ENCODE measurements at places on chromosomes 5 and 9.
A peak's percentile ranks its signal among the peaks of the same experiment; 100 is the strongest.

DNA sequence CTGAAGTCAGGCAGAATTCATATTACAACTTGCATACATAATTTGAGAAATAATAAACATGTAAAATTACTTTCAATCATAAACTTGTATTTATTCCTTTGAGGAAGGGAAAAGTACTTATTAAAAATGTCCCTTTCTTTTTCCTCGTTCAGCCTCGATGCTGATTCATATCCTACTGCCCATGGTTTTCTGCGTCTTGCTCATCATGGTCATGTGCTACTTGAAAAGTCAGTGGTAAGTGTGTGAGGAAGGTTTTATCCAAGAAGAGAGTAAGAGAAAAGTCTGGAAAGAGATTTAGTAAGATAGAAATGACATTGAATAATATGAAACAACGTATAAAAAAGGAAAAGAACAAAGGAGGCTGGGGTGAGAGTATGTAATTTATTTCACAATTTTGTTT, 85.9 kb downstream of the OSMR start:
- no peak for DNase-seq

DNA sequence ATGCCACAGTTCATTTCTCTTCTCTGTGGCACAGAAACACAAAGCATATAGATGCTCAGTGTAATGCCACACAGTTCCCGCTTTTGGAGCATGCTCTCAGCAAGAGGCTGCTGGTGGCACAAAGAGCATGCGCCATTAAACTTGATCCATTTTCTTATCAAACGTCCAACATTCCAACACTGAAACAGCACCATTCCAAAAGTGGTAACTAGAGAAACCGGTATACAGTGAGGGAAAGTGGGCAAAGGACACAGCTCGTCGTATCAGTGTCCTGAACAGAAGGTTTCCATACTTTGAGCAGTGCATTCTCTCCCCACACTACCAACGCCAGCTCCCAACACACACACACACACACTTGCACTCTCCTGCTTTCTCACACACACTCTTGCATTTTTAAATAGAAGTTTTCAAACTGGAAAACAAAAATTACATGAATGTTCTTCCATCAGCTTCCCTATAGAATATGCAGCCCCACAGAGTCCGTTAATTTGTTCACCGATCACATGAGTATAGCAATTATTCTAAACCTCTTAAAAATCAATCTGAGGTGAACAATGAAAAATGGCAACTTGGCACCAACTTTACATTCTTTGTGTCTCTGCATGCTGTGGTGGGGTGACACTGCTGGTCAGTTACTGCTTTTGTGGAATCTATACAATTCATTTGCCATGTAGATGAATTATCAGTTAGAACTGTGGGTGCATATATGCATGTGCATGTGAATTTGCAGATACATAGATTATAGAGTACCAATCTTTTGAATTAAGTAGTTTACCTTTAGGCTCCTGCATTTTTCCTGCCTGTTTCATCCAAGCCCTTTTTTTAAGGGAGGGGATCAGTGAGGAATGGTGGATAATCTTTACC, 5.7 kb downstream of the NFIB start:
- peak; percentile 77 for DNase-seq

DNA sequence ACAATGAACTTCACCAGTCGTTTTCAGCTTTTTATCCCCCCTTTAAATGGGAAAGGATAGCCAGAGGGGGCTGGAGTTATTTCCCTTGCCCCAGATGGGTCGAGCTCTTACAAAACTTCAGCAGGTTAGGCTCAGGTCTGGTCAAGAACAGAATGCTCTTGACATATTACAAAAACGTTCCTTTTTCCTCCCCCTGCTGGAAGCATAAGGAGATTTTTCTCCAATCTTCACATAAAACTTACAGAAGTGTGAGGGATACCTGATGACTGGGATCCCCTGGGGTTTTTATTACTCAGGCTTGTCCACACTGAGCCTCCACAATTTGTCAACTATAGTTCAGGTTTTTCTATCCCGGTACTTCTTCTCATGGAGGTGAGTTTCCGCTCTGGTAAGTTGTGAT, 60.8 kb downstream of the CSF2 start:
- no peak for DNase-seq

DNA sequence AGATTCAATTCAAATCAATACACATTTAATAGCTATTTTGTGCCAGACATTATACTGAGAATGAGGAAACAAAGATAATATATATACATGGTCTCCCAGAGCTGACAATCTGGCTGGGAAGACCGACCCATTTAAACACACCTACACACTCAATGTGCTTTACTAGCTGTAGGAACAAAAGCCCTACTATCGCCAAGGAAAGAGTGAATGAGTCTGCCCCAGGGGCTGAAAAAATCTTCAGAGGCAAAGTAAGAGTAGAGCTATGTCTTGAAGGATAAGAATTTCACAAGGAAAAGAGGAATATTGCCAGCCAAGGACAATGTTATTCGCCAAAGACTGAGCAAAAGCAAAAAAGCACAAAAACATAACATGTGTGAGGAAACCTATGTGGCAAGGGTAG, 6.6 kb downstream of the PFDN1 start:
- DNase-seq, result no peak

DNA sequence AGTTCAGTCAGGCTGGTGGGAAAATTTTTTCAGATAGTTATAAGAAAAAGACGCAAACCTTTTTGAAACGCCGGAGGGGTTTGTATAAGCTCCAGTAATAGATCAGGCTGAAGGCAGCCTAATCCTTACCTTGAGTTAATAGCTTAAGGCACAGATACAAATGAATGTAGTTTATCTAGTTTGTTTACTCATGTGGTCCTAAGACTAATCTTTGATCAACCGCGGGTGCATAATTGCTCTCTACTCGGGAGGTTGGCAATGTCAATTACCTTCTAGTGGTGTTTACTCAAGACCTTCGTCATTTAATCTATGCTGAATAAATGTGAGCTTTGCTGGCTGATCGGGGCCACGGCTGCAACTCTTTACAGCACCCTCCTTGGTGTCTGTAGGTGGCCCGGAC, 665 bp upstream of the INSL4 start:
- peak; percentile 6 for DNase-seq

DNA sequence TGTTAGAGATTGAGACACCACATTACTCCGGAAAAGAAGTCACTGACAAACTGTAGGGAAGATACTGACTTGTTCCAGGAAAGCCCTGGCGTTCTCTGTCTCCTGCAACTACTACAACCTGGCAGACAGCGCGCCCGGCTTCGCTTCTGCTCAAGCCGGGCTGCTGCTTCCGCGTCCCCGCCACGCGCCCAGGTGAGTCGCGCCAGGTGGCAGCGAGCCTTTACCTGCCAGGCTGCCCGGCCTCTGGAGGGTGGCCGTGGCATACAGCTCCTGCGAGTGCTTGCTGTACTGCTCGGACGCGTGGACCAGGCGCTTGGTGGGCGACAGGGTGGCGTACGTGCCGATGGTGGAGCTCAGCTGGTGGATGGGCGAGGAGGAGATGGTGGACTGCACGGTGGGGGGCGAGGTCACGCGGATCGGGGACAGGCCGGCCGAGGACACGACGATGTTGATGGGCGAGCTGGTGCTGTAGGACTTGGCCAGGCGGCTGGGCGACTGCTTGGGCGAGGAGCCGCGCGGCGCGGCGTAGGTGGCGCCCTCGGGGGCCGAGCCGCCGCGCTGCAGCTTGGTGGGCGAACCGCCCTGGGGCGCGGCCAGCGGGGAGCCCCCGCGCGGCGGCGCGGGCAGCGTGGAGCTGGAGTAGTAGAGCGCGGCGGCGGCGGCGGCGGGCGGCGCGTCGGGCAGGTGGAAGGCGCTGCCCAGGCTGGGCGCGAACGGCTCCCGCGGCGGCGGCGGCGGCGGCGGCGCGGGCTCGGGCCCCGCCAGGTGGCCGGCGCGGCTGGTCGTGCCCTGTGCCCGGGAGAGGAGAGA, 519.6 kb downstream of the CTNND2 start:
- peak; percentile 89 for DNase-seq

- peak; percentile 17 for DNase-seq
These were observed at the start of gene CTSL for GRCh38 chr9:87725900-87726709. TSS of gene CTSL (plus strand) at chr9:87726119. CDS start at chr9:87727604, 1,485 bp downstream.

DNA sequence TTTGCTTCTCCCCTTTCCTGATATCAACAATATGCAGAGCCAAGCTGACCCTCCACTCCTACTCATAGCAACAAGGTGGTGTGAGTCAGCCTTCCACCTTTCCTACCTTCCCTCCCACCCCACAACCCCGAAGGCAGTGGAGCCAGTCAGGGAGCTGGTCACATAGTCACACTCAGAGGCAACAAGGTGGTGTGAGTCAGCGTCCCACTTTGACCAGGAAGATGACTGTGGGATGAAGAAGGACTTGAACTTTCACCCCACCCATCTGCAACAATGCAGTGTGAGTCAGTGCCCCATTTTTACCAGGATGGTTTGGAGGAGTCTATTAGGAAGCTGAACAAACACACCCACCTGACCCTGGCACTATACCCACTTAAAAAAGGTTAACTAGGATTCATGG, 30.1 kb upstream of the ZNF782 start:
- no peak for DNase-seq

- DNase-seq, result no peak
These were observed 4.7 kb upstream of the PPP1R26 start for GRCh38 chr9:135474915-135475314.

DNA sequence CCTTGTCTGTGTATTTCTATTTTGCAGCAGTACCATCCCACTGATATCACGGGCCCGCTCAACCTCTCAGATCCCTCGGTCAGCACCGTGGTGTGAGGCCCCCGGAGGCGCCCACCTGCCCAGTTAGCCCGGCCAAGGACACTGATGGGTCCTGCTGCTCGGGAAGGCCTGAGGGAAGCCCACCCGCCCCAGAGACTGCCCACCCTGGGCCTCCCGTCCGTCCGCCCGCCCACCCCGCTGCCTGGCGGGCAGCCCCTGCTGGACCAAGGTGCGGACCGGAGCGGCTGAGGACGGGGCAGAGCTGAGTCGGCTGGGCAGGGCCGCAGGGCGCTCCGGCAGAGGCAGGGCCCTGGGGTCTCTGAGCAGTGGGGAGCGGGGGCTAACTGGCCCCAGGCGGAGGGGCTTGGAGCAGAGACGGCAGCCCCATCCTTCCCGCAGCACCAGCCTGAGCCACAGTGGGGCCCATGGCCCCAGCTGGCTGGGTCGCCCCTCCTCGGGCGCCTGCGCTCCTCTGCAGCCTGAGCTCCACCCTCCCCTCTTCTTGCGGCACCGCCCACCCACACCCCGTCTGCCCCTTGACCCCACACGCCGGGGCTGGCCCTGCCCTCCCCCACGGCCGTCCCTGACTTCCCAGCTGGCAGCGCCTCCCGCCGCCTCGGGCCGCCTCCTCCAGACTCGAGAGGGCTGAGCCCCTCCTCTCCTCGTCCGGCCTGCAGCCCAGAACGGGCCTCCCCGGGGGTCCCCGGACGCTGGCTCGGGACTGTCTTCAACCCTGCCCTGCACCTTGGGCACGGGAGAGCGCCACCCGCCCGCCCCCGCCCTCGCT, 1.9 kb downstream of the LRRC26 start:
- no peak for DNase-seq

- no peak for DNase-seq
These were observed 50.7 kb downstream of the ZNF622 start for GRCh38 chr5:16414861-16415260.

DNA sequence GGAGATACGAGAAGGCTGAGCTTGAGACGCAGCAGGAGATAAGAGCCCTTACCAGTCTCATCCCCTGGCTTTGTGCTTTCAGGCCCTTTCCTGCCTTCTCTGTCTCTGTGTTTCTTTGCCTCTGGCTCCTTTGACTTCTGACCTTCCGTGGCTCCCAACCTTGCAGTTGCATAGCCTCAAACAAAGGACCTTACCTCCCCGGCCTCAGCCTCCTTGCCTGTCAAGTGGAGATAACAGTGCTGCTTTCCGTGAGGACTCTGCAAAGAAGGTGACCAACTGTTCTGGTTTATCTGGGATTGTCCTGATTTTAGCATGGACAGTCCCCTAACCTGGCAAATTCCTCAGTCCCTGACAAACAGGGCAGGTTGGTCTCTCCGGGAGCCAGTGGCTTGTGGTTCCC, 287.8 kb upstream of the MVB12B start:
- no peak for DNase-seq

DNA sequence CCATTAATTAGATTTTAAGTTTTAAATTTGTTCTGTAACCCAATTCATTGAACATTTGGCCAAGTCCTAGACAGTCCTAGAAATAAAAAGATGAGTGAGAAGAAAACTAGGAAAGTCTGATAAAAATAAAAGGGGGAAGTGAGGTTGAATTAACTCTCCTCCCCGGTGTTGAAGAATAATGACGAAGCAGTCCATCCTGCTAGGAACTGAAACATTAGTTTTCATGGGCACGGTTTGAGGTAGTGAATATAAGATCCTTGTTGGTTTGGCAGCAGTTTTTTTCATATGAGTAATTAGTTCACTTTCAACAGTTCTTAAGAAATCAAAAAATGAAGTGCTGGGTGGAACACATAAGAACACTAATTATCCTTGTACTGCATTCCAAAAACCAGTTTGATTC, 103.1 kb downstream of the MTREX start:
- DNase-seq, result no peak

DNA sequence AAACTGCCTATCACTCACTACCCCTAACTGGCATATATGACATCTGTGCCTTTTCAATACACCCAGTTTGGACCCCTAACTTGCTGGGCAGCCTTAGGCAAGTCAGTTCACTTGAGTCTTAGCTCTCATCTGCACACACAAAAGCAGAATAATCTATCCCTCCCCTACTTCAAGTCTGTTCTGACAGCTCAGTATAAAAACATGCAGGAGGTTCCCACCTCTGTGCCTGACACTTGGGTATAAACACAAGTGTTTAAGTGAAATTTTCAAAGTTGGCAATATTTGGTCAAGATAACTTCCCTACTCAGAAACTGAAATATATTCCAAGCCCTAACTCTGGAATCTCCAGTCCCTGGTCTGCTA, 12.6 kb downstream of the HNRNPH1 start:
- no peak for DNase-seq

DNA sequence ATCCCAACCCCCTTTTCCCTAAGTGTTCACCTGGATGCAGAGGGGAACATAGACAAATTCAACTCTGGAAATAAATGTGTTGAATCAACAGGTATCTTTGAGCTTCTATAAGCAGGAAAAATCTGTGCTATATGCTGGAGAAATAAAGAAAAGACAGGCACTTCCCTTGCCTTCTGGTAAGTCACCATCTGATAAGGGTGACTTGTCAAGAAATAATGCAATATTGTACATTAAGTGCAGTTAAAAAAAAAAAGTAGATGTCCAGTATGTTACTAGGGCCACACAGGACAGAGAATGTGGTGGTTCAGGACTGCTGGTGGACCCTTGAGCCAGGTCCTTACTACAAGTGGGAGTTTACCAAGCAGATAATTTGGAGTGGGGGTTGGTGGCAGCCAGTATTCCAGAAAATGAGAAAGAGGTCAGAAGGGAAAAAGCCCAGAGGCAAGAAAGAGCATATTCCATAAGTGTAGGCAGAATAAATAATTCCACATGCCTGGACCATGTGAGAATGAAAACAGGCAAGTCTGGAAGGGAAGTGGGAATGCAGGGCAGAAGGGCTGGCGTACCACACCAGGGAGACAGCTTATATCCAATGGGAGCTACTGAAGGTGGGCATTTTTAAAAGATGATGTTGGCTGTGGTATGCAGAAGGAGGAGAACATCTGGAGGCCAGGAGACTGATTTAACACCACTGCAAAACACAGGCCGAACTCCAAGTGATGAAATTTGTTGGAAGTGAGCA, 209.9 kb downstream of the SEMA5A start:
- no peak for DNase-seq

All from NCI-H2081 (cell line).